EH (cell line): ENCODE measurements at places on chromosomes 6 and 20.
A peak's percentile ranks its signal among the peaks of the same experiment; 100 is the strongest.

DNA sequence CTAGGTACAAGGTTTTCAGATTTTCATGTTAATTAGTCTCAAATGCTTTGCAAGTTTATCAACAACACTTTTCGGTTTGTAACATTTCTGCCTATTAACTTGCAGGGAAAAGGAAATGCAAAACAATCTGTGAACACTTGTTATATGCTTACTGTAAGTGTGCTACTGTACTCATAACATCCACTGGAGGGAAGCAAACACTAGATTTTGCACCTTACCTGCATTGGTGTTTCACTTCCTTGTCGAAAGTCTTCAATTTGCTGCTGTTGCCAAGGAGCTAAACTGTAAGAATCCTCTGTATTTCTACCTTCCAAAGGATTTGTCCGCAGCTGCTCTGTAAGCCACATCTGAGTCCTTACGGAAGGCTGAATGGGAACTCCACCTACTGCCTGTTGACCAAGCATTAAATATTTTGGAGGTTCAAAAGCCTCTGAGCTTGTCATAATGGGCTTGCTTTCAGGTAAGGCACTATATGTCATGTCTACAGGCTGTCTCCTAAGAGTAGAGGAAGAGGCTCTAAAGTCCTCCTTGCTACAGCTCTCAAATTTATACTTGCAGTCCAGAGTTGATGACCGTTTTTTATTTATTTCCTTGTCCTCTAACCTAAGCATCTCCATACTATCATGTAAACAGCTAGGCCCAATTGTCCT is 17.3 kb downstream of the PLN start:
- DNase-seq = no peak

GRCh38 chr20:44768854-44769480 is 23.3 kb downstream of the KCNK15 start:
- no peak for DNase-seq

DNA sequence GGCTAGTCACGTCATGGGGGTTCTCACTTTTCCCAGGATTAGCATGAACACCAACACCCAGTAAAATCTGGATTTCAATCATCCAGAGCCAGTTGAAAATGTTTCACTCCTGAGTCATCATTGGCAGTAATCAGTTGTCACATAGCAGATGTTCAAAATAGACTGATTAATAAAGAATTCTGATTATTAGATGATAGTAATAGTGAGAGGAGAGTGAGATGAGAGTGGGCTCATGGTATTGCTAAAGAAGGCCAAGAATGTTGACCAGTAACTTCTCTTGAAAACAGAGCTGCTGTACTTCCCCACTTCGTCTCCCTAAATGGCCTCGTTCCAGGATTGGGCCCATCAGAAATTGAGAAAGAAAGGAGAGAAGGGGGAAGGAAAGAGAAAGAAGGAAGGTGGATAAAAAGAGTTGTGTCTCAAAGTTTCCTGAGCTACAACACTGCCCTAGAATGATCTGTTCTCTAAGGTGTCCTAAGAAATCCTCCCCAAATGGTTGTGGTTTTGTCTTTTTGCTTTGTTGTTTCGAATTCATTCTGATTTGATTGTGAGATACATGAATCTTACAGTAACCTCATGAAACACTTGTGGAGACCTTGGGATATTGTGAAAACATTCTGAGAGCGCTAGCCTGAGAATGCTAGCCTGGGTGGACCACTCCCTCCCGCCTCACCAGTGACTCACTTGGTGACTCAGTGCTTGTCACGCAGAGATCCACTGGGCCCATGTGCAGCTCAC is 502.2 kb upstream of the JARID2 start:
- peak; percentile 99 for DNase-seq

DNA sequence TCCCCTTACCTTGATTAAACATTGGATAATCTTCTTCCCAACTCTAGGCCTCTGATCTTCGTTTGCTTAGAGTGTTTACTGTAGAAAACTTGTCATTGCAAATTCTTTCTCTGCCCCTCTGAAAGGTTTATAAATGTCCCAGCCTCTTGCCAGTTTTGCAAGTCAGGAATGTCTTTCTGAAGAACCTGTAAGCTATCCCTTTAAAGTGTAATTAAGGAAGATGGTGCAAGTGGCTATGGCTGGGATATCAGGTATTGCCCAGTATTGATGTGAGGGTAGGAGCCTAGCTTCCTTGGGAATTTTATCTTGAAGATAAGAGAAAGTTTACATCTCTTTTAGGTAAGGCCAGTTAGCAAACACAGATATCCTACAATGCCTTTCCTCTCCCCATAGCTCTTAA is 211.0 kb upstream of the RIMS1 start:
- DNase-seq = no peak

DNA sequence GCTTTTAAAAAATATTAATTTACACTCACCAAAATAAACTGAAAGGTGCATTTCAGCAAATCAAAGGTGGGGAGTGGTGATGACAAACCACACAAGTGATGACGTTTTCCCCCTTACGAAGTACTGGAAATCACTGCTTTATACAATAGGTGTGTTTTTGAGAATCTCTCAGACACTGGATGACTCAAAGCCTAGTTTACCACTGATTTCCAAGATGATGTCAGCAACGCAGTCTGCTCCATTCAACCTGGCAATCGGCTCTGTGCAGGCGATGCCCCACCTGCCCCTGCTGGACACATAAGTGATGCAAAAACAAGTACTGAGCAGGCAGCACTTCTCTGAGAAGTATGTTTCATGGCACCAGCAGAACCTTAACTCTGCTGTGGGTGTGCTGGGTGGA is 114.4 kb downstream of the SOD2 start:
- no peak for DNase-seq
